CD4-positive, alpha-beta T cell treated with Interleukin-4 for 4 hours (primary cell): ENCODE measurements at places on chromosomes 7 and 10.

DNA sequence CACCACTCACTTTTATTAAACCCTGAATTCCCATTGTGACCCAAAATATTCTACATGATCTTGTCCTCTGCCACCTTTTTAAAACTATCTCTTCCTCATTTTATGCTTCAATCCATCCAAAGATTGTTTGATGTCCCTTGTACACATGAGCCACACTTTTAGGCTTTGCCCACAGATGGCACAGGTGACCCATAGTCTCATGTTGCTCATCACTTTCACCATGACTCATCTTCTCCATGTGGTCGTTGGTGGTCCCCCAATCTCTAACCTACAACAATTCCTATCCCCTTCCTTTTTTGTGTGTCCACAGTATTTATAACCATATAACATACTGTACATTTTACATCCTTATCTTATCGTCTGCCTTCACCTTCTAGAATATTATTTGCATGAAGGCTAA lies 271.5 kb upstream of the ZWINT start:
- DNase-seq: no peak

- DNase-seq: no peak
These were observed 267.9 kb upstream of the LRGUK start for GRCh38 chr7:133859231-133859630.

GRCh38 chr10:76306856-76307255 lies 875.4 kb downstream of the LRMDA start:
- no peak for DNase-seq

GRCh38 chr7:86733783-86734182 lies 90.1 kb downstream of the GRM3 start:
- DNase-seq: no peak

GRCh38 chr7:157274991-157275427 lies 61.8 kb upstream of the DNAJB6 start:
- DNase-seq: no peak

DNA sequence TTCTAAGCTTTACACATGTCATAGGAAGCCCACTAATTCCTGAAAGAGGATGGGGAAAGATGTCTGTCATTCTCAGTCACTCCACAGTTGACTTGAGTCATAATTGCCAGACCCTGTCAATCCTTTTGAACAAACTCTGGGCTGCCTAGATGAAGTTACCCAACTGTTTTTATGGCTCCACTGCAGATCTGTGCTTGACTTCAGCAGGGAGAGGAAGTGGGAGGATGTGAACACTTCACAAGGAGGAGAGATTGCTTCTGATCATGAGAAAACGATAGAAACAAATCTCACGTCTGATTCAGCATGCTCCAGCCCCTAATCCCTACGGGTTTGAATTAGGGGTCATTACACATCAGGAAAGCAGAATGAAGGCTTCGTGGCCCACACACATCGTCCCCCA lies 596.6 kb upstream of the CELF2 start:
- no peak for DNase-seq

DNA sequence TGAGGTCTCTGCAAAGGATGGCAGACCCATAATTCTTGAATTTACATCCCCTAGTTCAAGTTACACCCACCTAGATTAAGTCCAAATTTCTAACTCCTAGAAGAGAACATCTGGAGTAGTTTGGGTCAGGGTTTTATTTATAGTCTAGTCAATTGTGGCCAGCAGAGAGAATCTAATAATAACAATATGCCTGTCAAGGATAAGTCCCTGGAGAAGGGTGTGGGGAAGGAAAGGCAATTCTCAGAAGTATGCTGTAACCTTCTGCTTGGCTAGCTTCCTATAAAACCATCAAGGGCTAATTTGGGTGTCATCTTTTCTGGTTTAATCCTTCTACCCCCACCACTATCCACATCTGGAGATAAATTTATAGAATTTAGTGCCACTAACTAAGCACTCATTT lies 52.8 kb upstream of the SEMA3E start:
- DNase-seq: no peak

DNA sequence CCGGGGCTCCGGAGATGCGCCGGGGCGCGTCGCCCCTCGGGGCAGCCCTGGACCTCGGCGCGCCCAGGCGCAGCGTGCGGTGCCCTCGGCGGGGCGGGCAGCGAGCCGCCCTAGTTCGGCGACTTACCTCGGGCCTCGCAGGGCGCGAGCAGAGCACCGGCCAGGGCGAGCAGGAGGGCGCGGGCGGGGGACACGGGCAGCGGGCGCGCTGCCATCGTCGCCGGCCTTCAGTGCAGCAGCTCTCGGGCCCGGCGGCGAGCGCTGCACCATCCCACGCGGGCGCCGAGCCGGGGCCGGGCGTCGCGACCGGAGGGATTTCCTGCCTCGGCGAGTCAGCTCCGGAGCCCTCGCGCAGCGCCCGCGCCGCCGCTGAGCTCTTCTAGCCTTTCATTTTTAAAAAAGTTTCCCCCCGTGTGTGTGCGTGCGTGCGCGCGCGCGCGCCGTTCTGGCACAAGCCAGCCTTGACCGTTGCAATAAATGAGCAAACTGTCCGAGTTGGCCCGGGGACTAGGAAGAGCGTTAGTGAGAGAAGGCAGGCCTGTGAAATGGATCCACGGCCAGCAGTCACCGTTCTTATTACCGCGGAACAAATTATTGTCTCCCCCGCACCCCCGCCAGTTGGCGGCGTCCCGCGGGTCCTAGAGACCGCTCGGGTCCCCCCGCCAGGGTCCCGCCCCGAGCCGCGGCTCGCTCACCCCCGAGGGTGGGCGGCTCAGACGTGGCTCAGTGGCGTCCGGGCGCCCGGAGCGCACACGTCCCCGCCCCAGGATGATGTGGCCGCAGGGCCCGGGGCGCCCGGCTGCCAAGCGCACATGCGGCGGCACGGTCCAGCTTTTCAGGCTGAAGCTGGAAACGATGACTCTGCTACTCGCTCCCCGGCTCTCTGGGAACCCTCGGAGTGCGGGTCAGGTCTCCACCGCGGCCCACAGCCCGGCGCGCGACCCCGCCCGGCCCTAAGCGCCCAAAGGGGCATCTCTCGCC lies at the start of gene ADAM12:
TSS of gene ADAM12 (minus strand) at position 547 of the 981 bp plus-strand sequence. CDS start at position 215, 332 bp downstream.
- DNase-seq: no peak

DNA sequence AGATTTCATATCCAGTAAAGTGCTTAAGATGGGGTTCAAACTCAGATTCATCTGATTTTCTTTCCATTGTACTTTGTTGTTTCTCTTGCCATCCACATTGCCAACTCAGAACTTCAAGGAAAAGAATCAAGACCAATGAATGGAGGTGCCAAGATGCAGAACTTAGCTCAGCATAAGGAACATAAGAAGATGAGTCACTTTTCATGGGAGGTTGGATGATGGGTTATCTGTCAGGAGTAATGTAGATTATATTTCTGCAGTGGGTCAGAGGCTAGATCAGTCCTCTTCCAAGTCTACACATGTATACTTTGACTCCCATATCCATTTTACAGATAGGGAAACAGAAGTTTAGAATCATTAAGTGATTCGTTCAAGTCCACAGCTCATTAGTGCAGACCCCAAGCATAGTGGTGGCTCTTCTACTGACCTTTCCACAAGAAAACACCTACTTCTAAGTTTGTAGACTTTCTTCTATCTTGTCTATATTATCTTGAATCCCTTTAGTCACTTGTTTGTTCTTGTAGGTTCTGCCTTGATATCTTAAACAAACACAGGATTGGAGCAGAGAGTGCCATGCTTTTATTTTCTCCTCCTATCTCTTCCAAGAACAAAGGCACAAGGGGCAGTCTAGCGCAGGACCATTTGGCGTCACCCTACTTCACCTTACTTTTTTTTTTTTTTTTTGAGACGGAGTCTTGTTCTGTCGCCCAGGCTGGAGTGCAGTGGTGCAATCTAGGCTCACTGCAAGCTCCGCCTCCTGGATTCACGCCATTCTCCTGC lies 14.0 kb upstream of the ADD3 start:
- no peak for DNase-seq

- peak; percentile 72 for DNase-seq
These were observed 37.0 kb downstream of the RPA3 start for GRCh38 chr7:7681191-7681935.

- no peak for DNase-seq
These were observed 166.7 kb downstream of the SEPTIN7 start for GRCh38 chr7:35967366-35968139.

DNA sequence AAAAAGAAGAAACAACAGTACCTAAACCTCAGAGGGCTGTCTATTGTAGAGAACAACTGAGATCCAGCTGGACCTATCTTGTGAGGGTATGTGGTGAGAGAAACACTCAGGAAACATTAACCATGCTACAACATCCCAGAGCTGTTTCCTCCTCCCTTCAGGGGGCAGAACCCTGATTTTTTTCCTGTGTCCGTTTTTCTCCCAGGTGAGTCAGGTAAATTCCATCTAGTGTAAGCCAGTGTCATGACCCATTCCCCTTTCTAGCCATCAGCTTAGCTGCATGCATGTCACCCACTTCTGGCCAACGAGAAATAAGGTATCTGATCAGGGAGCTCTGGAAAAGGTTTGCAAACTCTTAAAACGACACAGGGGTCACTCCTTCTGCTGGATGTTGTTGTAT lies 103.8 kb downstream of the DNMBP start:
- DNase-seq: no peak

- DNase-seq: no peak
These were observed 41.1 kb upstream of the NFKB2 start for GRCh38 chr10:102354451-102354850.

DNA sequence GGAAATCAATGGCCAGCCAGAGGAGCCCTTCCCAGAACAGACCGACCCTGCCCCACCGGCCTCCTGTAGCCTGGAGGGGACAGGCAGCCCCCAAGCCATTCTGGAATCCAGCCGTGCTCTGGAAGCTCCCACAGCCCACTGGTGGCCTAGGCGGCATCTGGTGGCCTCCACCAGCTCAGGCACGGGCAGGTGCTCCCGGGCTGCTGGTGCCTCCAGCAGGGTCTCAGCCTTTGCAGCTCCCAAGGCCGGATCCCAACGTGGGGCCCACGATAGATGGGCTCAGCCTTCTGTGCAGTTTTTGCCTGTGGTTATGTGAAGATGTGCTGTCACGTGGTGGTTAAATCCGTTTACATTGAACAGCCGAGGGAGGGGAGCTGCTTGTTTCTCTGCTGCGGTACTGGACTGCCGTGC lies 44.4 kb downstream of the JAKMIP3 start:
- no peak for DNase-seq

DNA sequence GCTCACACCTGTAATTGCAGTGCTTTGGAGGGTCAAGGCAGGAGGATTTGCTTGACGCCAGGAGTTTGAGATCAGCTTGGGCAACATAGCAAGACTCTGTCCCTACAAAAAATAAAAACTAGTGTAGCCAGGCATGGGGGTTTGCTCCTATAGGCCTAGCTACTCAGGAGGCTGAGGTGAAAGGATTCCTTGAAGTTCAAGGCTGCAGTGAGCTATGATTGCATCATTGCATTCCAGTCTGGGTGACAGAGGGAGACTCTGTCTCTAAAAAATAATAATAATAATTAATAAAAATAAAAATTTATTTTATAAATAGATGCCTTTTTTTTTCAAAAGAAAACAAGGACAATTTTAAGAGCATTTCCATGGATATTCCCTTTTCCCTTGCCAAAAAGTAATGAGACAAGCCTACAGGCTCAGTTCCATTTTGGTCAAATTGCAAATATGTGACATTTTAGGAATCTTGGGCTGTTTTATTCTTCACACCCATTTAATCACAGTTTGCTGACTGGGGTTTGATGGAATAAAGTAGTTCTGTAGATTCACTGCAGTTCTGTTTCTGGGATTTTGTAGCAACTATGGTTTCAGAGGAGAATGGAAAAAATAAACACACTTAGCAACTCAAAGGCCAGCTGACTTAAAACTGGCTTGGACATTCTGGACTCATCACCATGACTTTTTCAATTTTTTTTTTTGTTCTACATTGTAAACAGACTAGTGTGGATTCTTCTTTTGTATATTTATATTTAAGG lies 48.4 kb upstream of the ARHGAP21 start:
- DNase-seq: no peak

DNA sequence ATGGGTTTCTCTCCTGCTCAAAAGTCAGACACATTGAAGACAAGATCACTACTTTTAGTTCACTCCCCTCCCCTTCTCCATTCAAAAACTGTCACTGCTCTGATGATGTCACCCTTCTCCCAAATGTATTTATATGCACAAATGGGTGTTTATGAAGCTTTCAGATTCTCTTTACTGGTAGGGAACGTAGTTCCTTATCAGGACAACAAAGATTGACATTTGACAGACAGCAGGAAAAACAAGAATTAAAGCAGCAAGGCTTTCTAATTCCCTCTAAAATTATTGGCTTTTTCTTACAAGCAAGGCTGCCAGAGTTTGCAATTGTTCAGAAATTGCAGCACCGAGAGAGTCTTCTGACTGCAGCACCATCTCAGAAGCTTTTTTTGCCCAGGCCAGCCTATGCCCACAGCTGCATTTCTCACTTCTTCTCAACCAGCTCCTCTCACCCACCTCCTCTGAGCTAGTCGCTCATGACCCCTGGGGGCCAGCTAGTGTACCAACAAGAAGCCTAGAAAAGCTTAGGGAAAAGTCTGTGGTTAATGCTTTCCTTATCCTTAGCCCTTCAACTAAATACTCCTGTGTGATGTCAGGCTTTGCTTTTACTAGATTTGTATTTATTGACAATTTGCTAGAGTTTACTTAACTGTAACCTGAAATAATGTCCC lies 265.1 kb downstream of the HTR7 start:
- DNase-seq: no peak

- no peak for DNase-seq
These were observed 17.7 kb upstream of the DNMBP start for GRCh38 chr10:100027416-100027815.

- DNase-seq: no peak
These were observed 57.1 kb upstream of the DYNC1I1 start for GRCh38 chr7:95715274-95715673.

DNA sequence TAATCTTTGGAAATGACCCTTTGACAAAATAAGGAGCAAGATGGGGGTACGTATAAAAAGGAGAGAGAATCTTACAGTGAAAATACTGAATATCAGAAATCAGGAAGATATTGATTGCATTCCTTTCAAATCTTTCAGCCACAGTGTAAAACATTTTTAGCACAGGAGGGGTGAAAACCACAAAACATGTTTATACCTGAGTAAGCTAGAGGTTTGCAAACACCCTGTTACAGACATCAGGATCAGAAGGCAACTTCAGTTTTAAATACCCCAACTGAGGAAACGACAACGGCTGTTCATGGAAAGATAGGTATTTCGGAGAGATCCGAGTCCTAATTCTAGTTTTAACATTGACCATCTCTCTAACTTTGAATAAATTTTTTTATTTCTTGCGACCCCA lies 69.1 kb upstream of the ITGB1 start:
- DNase-seq: no peak
